ENCODE measurements at places on chromosomes 3 and 15.

DNA sequence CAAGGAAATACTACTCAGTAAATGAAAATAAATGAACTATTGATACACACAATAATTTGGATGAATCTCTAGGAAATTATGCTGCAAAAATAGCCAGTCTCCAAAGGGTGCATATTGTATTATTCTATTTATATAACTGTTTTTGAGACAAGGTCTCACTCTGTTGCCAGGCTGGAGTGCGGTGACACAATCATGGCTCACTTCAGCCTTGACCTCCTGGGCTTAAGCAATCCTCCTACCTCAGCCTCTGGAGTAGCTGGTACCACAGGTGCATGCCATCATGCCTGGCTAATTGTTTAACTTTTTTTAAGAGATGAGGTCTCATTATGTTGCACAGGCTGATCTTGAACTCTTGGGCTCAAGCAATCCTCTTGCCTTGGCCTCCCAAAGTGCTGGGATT is 12.5 kb downstream of the KLHDC8B start:
- no peak for DNase-seq

DNA sequence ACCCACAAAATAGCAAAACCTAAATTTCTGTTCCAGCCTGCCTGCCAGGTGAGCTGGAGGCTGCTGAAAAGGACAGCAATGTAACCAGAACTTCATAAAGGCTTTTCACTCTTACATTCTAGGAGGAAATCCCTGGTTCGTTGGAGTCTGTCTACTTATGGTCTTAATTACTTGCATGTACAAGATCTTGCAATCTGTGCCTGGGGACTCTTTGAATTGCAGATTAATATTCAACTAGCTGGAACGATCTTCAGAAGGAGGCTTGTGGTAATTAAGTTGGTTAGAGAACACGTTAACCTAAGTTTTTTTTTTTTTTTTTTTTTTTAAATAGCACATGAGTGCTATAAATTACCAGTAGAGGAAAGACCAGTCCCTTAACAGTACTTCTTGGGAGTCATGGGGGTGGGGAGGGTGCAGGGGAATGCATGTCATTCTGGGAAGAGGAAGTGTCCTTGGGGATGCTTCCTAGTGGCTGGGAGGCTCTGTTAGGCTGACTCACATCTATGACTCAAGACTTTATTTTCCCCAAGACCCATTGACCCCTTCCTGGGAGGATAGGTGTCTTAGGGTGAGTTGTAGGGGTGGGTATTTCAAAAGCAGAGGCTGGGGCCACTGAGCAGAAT is 139.8 kb downstream of the RAB11A start:
- peak; percentile 26 for DNase-seq

- DNase-seq, result peak; percentile 90
These were observed 112.1 kb downstream of the SLCO3A1 start for GRCh38 chr15:91965501-91966193.

GRCh38 chr15:77075528-77075927 is 4.6 kb upstream of the TSPAN3 start:
- DNase-seq, result no peak

DNA sequence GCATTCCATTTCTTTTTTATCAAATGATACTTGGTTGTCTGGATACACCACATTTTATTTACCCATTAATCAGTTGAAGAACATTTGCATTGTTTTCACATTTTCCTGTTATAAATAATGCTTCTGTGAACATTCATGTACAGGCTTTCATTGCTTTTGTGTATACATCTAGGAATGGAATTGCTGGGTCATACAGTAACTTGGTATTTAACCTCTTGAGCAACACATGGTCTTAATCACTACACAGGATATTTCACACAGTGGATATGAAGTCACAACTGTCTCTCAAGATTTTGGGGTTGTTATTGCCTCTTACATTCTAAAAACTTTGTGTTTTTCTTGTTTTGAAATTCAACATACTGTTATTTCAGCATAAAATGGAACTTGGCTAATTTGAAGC is 48.2 kb downstream of the C3orf85 start:
- peak; percentile 24 for DNase-seq

DNA sequence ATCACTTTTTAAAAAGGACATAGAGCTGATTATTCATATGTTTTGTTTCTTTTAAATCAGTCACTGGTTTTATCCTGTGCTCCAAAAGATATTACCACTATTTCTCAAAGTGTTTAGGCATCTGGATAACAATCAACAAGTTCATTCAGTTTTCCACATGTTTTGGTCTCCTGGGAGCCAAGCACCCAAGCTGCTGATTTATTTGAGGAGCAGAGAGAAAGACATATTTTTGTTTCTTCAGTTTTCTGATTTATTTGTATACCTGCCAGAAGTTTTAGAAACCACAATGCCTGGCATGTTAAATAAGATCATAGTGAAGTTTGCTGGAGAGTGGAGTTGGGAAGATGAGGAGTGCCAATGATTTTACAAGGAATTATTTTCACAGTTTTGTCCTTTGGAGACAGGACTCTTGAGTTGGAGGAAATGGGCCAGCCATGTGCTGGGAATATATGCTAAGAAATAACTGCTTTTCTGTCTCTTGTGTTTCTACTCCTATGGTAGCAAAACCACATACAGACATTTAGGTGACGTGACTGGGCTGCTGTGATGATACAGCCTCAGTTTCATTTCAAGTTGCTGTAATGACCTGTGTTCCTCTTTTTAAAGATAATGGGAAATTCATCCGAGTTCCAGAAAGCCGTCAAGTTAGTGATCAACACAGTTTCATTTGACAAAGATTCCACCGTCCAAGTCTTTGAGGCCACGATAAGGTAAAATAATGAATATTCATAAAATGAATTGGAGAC is 11.7 kb downstream of the EDEM1 start:
- DNase-seq, result no peak

DNA sequence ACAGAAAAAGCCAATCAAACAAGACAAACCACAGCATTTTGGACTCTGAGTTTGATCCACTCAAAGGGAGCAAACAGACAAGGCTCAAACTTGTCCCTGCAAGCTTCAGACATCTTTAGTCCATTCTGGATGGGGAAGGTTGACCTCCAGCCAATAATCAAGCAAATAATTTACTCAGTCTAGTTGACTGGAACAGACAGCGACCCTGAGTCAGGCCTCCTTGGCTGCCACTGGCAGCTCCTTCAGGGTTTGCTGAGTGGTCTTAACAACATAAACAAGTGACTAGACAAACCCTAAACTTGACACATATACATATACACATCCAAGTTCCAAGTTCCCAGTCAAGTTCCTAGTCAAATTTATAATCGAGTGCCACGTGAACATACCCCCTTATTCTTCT is 313.9 kb downstream of the POLQ start:
- no peak for DNase-seq

- no peak for DNase-seq
These were observed 75.6 kb downstream of the ST6GAL1 start for GRCh38 chr3:187005827-187006481.

DNA sequence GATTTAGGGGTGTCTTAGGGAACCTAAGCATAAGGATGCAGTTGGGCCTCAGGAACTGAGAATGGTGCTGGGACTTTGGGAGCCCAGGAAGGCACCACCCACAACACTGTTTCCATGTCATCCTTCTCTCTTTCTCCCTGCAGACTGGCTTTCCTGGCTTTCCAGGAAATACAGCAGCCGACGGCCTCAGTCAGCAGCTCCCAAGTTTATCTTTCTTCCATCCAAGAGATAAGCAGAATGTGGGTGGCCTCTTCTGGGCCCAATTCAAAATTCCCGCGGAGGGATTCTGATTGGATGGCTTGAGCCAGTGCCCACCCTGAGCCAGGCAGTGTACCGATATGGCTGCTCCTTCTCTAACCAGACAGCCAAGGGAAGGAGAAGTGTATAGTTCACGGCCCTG is 4.5 kb upstream of the CLN6 start:
- DNase-seq, result no peak

All from EL (cell line).